ENCODE measurements at places on chromosomes 2 and 18. TPM values are rescaled to one million over a fixed set of nuclear protein-coding genes. Genes with fewer than 3 reads are reported as not detected.

Gene DLX2
- total RNA-seq: 0.97 TPM

Gene GYPC
- 156 TPM for total RNA-seq

Gene ACVR1
- 0.22 TPM for total RNA-seq

Gene UNC80
- 0.04 TPM for total RNA-seq

Gene ZFP36L2
- 10.6 TPM for total RNA-seq

DNA sequence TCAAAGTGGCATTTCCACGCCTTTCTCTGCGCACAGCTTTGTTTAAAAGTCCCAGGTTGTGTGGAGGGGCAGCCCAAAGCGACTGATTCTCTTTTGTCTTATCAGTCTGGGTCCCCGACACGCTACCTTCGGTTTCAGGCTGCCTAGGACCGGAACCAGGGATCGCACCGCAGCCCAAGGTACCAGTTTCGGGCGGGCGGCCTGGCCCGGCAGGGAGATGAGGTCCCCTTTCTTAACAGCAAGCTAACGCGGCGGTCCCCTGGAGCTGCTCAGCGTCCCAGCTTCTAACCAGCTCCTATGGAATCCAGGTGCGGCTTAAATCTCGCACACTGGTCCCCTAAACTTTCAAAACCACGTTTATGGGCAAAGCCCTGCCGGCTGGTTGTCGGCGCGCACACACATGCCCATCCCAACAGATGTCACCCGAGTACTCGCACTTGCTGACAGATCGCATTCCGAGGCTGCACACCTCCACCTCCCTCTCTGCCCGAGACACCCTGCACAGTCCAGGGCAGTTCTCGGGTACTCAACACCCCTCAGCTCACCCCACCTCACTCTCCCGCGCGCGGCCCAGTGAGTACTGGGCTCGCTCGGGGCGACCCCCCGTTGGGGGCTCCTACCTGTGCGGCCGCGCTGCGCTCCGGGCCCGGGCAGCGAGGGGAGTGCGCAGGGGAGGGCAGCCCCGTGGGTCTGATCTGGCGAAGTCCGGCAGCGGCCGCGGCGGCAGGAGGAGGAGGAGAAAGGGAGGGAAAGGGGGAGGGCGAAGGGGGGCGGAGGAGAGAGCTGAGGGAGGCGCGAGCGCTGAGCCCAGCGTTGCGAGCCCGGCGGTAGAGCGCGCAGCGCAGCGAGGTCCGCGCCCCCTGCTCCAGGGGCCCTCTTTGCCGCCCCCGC, at the start of gene EFEMP1:
Gene EFEMP1, minus strand, starts transcription at position 692 of the 891 bp plus-strand sequence. CDS start 1,342 bp downstream, outside the sequence.
- no peaks in the 10 kb centered on the region for H3K27me3 ChIP-seq
- no peak for DNase-seq
- H3K4me1 ChIP-seq: no peaks in the 10 kb centered on the region

- no peak for DNase-seq
- peaks cover 2% of the 10 kb centered on the region for H3K4me1 ChIP-seq
- H3K4me3 ChIP-seq: no peak overlapping the region
These were observed 234.0 kb downstream of the HAUS1 start for GRCh38 chr18:46338205-46338604.

GRCh38 chr2:159828738-159829137, 30.7 kb upstream of the CD302 start:
- H3K27me3 ChIP-seq: no peaks in the 10 kb centered on the region
- H3K4me1 ChIP-seq: no peaks in the 10 kb centered on the region
- no peak overlapping the region for H3K27ac ChIP-seq
- DNase-seq: no peak

DNA sequence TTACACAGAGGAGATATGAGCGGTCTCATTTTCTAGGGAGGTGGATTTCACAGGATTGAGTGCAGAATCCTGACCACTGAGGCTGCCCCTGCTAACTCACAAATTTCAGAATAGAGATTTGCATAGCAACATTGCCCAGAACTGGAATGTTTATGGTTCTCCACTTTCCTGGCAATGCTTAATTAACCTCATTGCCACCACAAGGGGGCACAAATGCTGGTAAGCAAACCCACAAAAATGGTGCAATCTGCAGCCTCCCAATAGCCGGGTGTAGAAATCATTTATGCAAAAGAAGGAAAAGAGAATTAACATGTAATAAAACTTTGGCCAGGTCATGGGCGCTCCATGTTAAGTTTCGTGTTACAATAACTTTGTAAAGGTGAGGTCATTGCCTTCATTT, 112.4 kb downstream of the CYRIA start:
- no peaks in the 10 kb centered on the region for H3K36me3 ChIP-seq
- H3K27ac ChIP-seq: no peak overlapping the region
- peak; percentile 73 for DNase-seq
- no peak overlapping the region for H3K4me3 ChIP-seq

DNA sequence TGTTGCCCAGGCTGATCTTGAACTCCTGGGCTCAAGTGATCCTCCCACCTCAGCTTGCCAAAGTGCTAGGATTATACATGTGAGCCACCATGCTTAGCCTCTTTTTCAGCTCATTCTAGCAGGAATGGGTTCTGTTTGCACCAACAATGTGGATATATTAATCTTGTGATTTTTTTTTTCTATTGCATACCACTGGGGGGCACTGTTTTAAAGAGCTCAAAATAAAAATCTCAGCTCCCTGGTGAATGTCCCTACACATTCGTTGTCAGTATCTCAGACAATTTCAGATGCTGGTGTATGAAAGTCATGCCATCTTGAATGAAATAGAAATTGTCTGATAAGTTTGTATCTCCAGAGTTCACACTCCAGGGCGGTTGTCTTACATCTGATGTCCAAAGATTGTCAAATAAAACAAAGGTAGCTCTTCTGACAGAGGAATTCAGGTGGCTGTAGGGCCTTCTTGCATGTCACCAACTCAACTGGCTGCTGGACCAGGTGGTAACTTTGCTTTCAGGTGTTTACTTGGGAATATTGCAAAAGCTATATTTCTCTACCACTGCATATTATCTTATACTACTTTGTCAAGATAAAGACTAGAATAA, 3.1 kb upstream of the MATN3 start:
- H3K27ac ChIP-seq: no peak overlapping the region
- no peaks in the 10 kb centered on the region for H3K4me1 ChIP-seq
- no peaks in the 10 kb centered on the region for H3K36me3 ChIP-seq
- peak; percentile 81 for DNase-seq
- H3K4me3 ChIP-seq: no peak overlapping the region

DNA sequence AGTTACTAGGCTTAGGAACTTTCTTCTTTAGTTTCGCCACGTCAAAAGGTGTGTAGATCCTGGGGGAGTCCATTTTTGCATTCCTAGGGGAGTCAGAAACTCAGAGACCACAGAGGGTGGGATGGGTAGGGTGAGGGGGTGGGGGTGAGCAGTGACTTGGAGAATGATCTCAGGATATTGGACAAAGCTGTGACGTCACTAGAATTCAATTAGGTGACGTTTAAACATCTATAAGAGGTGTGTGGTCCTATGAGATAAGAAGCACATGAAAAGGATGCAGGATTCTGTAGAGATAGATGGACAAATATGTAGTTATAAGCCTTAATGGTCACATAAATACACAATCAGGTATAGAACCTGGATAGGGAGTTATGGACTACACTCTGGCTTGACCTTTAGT, 21.5 kb downstream of the SLC4A3 start:
- no peaks in the 10 kb centered on the region for H3K27me3 ChIP-seq
- H3K4me1 ChIP-seq: no peaks in the 10 kb centered on the region
- no peak overlapping the region for H3K27ac ChIP-seq
- no peak for DNase-seq
- H3K36me3 ChIP-seq: no peaks in the 10 kb centered on the region
- H3K4me3 ChIP-seq: no peak overlapping the region

DNA sequence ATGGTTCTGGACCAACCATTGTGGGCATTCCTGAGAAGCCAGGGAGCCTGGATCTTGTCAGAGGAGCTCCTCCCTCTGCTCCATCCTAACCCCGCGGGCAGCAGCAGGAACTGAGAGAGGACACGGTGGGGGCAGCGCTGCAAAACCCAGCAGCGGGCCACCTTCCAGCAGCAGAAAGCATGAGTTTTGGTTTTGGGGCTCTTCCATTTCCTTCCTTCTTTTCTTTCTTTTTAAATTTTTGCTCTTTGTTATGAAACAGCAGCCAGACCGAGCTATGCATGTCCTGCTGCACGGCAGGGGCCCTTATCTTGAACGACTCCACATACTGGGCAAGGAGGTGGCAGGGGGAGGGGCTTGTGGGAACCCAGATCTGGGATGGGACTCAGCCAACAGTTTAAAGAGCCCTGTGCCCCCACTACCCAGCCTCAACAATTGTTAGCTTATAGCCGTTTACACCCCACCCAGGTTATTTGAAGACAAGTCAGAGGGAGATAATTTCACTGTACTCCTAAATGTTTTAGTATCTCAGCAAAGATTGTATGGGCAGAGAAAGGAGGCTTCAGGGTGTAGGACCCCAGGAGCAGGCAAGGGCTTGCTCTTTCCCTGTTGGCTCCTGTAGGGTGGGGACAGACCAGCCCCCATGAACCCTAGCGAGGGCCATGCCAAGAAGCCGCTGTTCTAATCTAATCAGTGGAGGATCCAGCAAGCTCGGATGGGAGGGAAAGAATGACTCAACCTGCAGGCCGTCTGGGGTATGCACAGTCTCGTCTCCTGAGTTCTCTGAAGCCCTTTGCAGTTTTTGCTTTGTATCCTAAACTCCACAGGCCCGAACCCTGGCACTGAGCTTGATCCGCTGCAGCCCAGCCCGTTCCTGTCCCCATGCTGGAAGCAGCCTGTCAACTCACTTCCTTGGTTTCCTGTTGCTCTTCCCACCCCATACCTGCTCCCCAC, 75.3 kb downstream of the LRRFIP1 start:
- H3K4me1 ChIP-seq: peaks cover 9% of the 10 kb centered on the region
- DNase-seq: no peak
- H3K27me3 ChIP-seq: no peaks in the 10 kb centered on the region

DNA sequence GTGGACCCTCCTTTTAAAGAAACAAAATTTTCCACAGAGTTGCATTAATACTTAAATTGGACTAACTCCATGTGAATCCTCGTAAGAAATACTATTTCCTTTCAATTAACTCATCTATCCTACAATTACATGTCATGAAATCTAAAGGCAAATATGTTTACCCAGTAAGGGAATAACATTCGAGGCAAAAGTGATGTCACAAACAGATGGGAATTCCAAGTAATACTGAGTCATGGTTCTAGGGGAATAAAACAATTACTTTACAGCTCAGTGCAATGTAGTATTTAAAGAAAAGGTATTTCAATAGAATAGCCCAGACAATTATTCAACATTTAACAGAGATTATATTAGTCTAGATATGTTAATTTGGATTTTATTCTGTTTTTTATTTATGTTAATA, 205.8 kb downstream of the ZNF385B start:
- H3K4me1 ChIP-seq: no peaks in the 10 kb centered on the region
- H3K27me3 ChIP-seq: no peaks in the 10 kb centered on the region
- no peak overlapping the region for H3K4me3 ChIP-seq
- H3K36me3 ChIP-seq: no peaks in the 10 kb centered on the region
- no peak overlapping the region for H3K27ac ChIP-seq
- DNase-seq: no peak
